ENCODE measurements at places on chromosomes 5 and 9.

GRCh38 chr5:30765227-30765626, 428.3 kb upstream of the CDH6 start:
- no peak for DNase-seq

DNA sequence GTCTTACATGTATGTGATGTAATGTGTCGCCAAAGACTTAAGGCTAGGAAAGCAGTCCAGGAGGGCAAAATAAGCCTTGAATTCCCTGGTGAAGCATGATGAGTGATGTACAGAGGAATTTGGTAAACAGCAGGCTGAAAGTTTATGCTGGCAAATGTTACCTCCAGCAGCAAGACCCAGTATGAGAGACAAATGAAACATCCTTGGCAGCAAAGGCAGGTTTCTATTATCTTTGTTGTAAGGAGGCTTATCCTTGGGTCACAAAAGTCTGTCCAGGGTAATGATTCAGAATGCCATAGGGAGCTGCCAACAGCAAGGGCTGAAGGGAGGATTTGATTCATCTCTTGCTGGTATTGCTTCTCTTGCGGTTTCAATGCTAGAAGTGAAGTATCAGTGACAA, 75.9 kb upstream of the HTR4 start:
- no peak for DNase-seq

- peak; percentile 59 for DNase-seq
Measured at GRCh38 chr5:41794471-41794870, 75.8 kb downstream of the OXCT1 start.

DNA sequence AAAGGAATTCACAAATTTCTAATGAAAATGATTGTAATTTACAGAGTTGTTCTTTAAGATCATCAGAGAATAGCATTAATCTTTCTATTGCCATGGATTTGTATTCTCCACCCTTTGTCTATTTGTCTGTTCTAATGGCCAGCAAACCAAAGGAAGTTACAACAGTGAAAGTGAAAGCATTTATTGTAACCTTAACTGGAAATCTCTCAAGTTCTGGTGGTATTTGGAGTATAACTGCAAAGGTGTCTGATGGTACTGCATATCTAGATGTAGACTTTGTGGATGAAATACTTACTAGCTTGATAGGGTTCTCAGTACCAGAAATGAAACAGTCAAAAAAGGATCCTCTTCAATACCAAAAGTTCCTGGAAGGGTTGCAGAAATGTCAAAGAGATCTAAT, 21.7 kb downstream of the RMI1 start:
- no peak for DNase-seq

- DNase-seq: no peak
Measured at GRCh38 chr5:157038568-157039187, 20.2 kb downstream of the HAVCR1 start.

GRCh38 chr9:70534061-70534460, 119.6 kb upstream of the KLF9 start:
- DNase-seq: no peak

DNA sequence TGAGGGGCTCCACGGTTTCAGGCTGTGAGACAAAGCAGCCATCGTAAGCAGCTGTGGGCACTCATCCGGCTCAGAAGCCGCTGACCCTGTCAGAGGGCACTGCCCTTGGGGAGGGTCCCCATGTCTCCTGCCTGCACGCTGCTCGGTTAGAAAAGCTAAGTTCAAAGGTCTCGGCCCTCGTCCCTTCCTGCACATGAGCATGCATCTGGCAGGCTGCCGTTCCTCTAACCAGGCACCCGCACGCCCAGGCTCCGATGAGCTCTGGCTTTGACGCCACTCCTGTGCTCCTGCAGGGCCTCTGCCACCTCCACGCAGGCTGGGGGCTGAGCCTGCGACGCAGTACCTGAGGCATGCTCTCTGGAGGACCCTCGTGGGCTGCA, 51.3 kb downstream of the NKD2 start:
- no peak for DNase-seq
